ENCODE measurements at places on chromosomes 13 and 19. TPM values are rescaled to one million over a fixed set of nuclear protein-coding genes. Genes with fewer than 3 reads are reported as not detected.

- peaks cover 33% of the 10 kb centered on the region for H3K4me1 ChIP-seq
- H3K36me3 ChIP-seq: no peaks in the 10 kb centered on the region
- peak overlapping the region; percentile 98 for H3K4me3 ChIP-seq
- H3K27ac ChIP-seq: peak overlapping the region; percentile 89
Observed at GRCh38 chr19:16541526-16542044, 652 bp downstream of the CHERP start.

- H3K27me3 ChIP-seq: no peaks in the 10 kb centered on the region
- no peak overlapping the region for H3K4me3 ChIP-seq
- DNase-seq: no peak
- no peak overlapping the region for H3K27ac ChIP-seq
- H3K4me1 ChIP-seq: no peaks in the 10 kb centered on the region
Observed at GRCh38 chr19:52716522-52716921, 18.3 kb downstream of the ZNF611 start.

GRCh38 chr13:112060899-112061366 lies 6.0 kb upstream of the SOX1 start:
- H3K36me3 ChIP-seq: no peaks in the 10 kb centered on the region
- H3K4me1 ChIP-seq: peaks cover 15% of the 10 kb centered on the region
- no peak overlapping the region for H3K4me3 ChIP-seq
- peaks cover 23% of the 10 kb centered on the region for H3K27me3 ChIP-seq
- no peak for DNase-seq

DNA sequence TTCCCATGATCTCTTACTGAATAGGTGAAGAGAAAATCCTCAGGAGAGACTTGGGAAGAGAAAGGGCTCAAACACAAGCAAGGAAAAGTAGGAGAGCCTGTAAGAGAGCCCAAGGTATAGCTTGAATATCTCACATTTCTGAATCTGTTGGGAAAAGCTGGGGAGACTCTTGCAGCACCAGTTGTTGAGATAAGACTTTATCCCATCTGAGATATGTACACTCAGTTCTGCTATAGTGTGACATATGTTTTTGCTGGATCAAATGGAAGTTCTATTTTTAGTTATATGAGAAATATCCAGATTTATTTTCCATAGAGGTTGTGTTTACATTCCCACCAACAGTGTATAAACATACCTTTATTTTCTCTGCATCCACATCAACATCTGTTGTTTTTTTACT lies 246.1 kb downstream of the NDFIP2 start:
- no peaks in the 10 kb centered on the region for H3K27me3 ChIP-seq
- peaks cover 34% of the 10 kb centered on the region for H3K4me1 ChIP-seq
- no peak overlapping the region for H3K27ac ChIP-seq
- H3K36me3 ChIP-seq: no peaks in the 10 kb centered on the region
- no peak overlapping the region for H3K4me3 ChIP-seq

DNA sequence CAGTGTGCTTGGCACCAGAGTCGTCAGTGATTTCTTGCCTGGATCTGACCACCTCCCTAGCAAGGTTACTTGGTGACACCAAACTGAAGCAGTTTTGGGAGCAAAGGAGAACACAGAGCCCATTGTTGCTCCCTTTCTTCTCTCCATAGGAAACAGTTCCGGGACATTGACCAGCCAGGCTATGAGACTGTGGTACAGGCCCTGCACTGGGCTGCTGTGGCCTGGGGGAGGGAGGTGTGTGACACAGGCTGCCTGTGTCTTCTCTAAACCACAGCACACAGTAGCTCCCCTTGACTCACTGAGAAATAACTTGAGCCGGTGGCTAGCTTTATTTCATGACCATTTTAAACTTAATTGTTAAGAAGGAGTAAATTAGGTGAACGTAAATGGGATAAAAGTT lies 214.8 kb upstream of the UBL3 start:
- no peak overlapping the region for H3K27ac ChIP-seq
- no peaks in the 10 kb centered on the region for H3K27me3 ChIP-seq
- H3K4me1 ChIP-seq: no peaks in the 10 kb centered on the region

DNA sequence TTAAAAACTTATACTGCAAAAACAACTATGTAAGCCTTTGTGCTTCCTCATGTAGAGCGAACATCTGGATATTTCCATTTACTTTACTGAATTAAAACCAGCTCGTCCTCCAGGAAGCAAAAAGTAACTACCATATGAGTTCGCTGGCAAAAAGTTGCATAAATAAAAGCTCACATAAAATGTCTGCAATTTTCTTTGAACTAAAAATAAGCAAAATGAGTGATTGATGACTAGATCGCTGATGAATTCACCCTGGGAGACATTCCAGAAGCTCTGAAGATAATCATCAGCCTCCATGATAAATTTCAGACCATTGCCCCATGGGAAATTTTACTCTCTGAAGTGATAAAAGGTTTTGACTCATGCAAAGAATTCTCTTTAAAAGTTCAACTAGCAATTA lies 67.3 kb upstream of the SACS start:
- H3K36me3 ChIP-seq: no peaks in the 10 kb centered on the region
- no peaks in the 10 kb centered on the region for H3K27me3 ChIP-seq
- DNase-seq: no peak
- H3K4me3 ChIP-seq: no peak overlapping the region
- no peak overlapping the region for H3K27ac ChIP-seq
- no peaks in the 10 kb centered on the region for H3K4me1 ChIP-seq

DNA sequence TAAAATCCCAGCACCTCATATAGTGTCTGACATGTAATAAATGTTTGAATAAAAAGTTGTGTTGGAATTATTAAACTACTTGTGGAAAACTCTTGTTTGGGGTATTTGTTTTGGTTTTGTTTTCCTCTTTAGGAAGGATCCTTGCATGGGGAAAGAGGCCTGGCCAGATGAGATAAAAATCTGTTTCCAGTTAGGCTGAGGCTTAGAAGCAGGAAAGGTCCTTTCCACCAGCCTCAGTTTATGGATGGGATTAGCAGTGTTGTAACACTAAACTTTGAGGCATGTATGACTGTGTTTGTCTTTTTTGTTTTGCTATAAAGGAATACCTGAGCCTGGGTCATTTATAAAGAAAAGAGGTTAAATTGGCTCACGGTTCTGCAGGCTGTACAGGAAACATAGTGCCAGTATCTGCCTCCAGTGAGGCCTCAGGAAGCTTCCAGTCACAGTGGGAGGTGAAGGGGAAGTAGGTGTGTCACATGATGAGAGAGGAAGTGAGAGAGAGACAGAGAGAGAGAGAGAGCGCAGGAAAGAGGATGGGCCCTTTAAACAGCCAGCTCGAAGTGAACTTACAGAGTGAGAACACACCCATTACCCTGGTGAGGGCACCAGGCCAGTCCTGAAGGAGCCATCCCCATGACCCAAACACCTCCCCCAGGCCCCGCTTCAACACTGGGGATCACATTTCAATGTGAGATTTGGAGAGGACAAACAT lies 21.6 kb downstream of the SPATA13 start:
- H3K4me1 ChIP-seq: peaks cover 98% of the 10 kb centered on the region
- H3K27ac ChIP-seq: peak overlapping the region; percentile 99
- no peaks in the 10 kb centered on the region for H3K36me3 ChIP-seq
- H3K27me3 ChIP-seq: no peaks in the 10 kb centered on the region

DNA sequence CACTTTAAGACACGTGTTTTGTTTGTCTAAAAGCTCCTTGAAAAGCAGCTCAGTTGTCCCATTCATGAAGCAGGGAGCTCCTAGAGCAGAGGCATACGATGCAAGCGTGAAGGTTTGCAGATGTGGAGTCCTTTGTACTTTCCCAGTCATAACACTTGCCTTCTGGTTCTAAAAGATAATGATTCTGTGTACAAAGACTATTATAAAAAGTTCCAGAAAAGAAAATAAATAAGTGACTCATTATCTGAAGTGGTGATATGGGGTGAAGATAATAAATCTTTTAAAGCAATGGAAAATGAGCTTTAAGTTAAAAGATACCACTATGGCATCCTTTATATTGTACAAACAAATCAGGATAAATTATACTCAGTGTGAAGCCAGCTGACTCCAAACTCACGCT lies 569.9 kb downstream of the MYO16 start:
- H3K4me3 ChIP-seq: no peak overlapping the region
- no peaks in the 10 kb centered on the region for H3K27me3 ChIP-seq
- no peak overlapping the region for H3K27ac ChIP-seq

Gene PNMA8C
- total RNA-seq: not detected

Gene AP1M2
- 30.6 TPM for total RNA-seq

Gene TRAPPC2B
- total RNA-seq: 8.6 TPM

All from body of pancreas (tissue), 4 donors.